ENCODE measurements at places on chromosomes 1 and 21.

- DNase-seq: no peak
These were observed 8.3 kb upstream of the MUTYH start for GRCh38 chr1:45348609-45348965.

DNA sequence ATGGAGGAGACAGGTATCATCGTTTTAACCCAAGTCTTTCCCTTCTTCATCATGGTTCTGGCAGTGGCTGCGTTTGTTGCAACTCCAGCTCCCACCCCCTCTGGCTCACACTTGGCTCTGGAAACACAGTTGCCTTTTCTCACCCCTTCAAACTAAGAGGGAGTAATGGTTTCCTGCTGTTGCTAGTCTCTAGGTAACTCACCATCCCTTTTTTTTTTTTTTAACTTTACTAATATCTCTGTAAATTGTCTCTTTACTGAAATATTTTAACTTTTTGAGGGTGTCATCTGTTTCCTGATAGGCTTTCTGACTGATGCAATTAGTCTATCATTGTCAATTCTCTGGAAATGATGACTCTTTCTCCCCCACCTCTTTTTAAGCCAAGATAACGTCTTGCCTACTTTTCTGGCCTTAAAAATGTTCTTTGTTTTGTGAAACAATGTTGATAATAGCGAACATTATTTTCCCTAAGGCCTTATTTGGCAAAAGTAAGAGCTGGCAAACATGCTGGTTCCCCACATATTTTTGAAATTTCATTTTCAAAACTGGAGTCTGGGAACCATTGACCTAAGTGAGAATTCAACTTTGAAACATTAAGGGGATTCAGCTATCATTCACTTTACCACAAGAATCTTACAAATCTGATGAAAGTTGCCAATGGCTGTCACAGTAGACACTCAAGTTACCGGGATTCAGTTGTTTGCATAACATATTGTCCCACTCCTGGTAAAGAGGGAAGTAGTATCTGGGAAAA lies 85.3 kb downstream of the LEPR start:
- no peak for DNase-seq

DNA sequence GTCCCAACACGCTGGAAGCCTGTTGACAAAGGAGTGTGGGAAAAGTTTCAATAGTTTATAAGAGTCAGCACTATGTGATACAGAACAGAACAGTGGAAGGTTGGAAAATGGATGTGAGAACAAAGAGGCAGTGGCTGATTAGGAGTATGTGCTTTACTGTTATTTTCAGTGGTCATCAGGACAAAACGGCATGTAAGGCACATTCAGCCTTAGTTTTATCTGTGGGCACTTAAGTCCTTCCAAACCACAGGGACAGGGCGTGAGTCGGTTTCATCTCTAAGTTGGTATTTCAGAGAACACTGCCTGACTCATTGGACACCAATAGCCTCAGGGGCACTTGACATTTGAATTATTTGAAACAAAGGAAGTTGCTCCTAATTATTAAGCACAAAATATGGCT lies 306.9 kb downstream of the ASTN1 start:
- no peak for DNase-seq

DNA sequence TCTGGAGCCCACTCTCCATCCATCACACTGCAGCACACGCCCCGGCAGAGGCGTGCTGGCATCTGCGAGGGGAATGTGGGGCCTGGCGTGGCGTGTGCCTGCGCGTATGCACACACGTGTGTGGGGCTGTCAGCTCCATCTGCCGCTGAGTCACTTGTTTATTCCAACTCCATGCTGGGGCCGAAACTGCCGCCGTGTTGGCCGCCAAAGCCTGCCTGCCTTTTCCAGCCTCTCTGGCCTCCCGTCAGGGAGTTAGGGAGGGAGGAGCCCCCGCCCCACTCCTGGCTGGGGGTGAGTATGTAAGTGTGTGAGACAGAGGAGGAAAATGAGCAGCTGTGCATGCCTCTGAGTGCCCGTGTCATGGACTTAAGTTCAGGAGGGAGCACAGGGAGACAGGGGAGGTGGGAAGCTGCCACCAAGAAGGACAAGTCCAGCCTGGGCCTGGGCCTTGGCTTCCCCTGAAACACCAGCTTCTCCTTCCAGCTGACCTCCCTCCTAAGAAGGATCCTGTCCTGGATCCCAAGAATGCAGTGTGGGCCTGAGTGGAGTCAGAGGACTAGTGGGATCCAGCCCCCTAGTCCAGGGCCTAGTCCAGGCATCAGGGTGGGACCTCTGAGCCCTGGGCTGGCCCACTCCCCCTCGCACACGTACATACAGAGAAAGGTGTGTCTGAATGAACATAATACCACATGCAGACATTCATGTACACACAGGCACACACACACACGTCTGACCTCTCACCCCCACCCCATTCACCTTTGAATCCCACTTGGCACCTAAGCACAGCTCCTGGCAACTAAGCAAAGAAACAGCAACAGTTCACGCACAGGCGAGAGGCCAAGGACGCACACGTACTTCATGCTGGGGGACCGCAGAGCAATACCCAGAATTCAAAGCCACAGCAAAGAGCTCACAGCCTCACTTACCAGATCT lies 24.7 kb downstream of the MEF2D start:
- no peak for DNase-seq

DNA sequence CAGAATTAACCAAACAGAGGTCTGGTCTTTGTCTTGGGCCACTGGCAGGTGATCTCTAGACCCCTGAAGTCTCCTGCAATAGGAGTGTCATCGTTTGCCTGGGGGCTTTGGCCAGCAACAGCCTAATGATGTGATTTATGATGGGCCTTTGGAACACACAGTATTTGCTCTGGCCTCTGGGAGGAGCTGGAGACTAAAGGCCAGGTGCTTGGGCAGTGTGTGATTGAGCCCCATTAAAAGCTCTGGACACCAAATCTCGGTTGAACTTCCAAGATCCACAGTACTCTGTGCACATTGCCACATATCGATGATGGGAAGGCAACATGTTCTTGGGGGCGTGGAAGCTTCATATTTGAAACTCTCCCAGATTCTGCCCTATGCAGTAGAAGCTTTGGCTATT lies 32.0 kb upstream of the TLR5 start:
- DNase-seq: peak; percentile 31

- DNase-seq: no peak
These were observed 172.6 kb downstream of the SLC44A5 start for GRCh38 chr1:75438355-75438754.

GRCh38 chr1:172287208-172287607 lies 133.3 kb upstream of the C1orf105 start:
- DNase-seq: no peak

DNA sequence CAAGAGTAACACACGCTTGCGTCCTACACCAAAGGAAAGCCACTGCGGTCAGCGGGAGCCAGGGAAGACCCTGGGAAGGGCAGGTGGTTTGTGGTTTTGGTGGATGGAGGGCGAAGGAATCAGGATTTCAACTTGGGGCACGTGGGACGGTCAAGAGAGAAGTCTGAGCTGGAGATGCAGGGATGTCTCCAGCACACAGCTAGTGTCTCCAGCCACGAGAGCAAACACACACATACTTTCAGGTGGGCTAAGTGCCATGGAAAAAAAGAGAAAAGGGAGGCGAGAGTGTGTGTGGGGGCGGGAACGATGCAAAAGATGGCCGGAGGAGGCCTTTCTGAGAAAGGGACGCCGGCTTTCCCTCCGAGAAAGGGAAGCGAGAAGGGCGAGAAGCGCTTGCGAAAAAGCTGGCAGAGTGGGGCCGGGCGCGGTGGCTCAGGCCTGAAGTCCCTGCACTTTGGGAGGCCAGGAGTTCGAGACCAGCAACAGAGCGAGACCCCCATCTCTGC lies 1.4 kb upstream of the SRRM1 start:
- no peak for DNase-seq

DNA sequence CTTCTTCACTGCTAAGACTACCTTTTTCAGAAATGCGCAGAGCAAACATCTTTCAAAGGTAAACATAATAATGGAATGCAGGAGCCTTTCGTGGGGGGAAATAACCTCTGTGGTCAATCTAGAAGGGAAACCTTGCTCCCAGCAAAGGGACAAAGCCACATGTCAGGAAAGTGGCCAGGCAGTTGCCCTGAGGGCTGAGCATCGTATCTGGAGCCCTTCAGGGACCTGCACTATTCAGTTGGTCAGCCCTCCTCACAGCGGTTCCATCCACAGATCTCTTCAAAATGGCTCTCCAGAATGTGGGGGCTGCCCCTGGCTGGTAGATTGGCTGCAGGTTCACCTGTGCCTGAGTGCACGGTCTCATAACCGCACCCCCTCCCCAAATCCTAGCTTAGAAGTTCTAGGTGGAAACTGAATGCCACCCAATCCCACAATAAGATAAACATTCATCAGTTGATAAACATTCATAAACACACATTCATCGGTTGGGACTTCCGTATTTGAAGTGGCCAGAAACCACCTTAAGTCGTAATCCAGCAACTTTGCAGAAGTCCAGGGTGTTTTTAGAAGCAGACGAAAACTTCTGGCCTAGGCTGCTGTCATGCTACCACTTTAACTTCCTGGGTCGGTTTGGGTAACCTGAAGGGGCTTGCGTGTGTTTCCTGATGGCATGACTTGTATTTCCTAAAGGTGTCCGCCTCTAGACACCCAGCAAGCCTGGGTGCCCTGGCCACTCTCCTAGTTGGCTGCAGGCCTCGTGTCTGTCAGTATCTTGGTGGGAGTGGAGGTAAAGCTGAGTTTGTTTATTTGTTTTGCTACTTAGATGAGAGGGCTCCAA lies 50.5 kb downstream of the RASSF5 start:
- peak; percentile 63 for DNase-seq

GRCh38 chr1:6033986-6034749 lies 11.5 kb upstream of the KCNAB2 start:
- DNase-seq: no peak

GRCh38 chr1:119795261-119796200 lies 15.7 kb downstream of the REG4 start:
- no peak for DNase-seq

DNA sequence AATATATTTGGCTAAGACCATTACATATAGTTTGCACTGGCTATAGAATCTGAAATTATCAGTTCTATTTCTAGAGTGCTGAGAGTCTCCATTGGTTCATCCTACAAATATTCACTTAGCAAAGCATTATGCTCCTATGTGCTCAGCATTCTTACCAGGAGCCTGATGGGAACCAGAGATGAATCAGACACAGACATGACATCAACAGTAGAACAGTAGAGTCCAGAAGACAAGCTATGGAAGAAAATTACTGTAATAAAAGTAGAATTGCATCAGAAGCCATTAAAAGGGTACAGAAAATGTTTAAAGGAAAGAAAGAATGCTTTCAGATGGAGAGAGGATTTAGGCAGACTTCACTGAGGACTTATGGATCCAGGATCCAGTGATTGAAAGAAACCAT lies 271.7 kb upstream of the SNX7 start:
- no peak for DNase-seq

DNA sequence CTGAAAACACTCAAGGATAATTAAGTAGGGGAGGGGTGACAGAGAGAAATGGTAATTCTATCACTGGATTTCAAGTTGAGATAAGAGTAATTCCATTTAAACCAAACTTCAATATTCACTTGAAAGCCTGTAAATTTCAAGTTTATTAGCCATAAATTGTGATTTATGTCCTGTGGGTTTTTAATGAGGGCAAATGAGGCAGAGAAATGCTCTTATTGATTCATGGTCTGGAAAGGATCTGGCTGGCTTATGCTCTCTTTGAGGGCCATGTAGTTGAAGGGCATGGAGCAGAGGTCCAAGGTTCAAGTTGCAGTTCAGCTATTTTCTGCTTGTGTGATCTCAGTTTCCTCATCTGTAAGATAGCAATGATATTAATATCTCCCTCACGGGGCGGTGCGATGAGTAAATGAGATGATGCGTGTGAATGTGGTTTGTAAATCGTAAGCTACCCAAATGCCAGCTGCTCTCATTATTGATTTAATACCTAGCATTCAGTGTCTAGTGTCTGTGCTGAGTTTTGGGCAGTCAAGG lies 12.3 kb downstream of the OLFML3 start:
- DNase-seq: no peak

DNA sequence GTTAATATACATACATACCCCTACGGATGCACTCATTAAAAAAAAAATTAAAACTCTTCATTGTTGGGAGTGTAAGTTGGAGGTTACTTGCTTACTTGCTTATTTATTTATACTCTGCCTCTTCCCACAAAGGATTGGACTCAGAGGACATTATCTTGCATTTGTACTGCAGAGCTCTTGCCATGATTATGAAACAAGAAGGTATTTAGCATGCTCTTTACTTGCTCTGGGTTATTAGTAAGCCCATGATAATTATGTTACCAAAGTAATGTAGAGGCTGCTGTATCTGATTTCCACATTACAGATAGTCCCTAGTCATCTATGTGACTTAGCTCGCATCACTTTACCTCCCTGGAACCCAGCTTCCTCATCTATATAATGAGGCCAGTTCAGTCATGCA lies 355.1 kb upstream of the PTBP2 start:
- DNase-seq: no peak

- DNase-seq: no peak
These were observed 169.8 kb upstream of the FOXD3 start for GRCh38 chr1:63152572-63152971.

DNA sequence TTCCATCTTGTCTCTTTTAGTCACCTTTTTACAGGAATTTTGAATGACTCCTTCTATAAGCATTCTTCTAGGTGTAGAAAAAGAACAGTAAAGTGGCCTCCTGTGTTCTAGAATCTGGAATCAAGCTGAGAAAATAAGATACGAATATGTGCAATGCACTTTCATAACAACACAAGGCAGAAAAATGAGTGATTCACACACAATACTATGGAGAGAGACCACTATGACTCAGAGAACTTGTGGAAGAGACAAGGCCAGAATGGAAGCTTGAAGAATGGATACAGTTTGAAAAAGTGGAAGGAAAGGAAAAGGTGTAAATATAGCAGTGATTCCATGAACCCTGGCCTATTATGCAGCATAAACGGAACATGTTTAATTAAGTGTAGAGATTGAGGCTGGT lies 57.1 kb upstream of the SAMSN1 start:
- no peak for DNase-seq

- no peak for DNase-seq
These were observed 151.7 kb downstream of the LYPLAL1 start for GRCh38 chr1:219325368-219325742.

- DNase-seq: no peak
These were observed 57.5 kb upstream of the PAX7 start for GRCh38 chr1:18573170-18573569.

DNA sequence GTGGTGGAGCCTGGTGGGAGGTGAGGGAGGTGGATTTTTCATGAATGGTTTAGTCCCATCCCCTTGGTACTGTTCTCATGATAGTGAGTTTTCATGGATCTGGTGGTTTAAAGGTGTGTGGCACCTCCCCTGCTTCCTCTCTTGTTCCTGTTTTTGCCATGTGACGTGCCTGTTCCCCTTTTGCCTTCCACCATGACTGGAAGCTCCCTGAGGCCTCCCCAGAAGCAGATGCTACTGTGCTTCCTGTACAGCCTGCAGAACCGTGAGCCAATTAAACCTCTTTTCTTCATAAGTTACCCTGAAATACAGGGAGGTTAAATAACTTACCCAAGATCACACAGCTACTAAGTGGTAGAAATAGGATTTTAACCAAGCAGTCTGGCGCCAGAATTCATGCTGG lies 4.3 kb upstream of the HEYL start:
- no peak for DNase-seq

- DNase-seq: no peak
These were observed 83.1 kb downstream of the FMN2 start for GRCh38 chr1:240174734-240175133.

Data from LNCaP clone FGC (cell line).